ENCODE measurements at places on chromosomes 1 and 21.

DNA sequence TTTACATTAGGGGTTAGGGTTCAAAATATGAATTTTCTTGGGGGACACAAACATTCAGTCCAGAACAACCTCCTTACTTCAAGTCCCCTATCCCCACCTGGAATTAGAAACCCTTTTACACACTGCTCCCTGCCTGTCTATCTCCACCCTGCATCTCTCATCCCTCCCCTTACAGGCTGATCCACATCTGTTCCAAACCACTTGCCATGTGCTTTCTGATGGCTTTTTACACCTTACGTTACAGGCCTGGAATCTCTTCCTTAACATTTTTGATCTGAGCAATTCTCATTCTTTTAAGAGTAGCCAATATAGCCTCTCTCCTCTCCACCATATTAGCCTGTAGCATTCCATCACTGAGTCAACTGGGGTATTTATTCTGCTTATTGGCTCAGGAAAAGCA lies 122.0 kb downstream of the PTBP2 start:
- no peak for DNase-seq

DNA sequence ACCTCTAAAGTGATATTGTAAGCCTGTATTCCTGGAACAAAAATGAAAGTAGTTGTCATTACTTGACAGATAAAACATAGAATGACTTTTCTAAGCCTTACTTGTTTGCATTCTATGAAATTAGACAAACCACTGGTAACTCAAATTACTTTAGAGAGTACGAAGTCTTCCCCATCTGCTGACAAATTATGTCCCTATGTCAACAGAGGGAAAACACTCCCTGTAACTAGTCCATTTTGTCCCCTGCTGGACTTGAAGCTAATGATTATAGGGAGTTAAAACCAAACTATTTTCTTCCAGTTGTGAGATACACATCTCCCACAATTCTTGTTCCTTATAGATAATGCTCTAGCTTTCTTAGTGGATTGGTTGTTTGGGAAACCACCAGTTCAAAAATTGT lies 39.6 kb downstream of the GREM2 start:
- no peak for DNase-seq

DNA sequence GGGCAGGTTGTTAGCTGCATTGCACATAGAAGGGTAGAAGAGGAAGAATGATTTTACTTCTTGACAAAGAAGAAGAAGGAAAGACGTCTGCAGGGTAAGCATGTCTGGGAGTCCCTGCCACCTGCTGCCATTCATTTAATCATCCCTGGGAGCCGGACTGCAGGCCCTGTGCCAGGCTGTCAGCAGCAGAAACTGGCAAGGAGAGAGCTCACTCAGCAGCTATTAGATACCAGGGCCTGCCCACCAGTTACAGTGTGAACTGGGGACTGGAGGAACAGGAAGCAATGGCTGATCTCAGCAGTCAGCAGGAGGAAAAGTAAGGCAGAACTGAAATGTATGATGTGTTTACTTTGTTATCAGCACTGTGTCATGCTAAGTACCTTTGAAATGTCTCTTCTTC lies 75.7 kb upstream of the C1orf87 start:
- no peak for DNase-seq

DNA sequence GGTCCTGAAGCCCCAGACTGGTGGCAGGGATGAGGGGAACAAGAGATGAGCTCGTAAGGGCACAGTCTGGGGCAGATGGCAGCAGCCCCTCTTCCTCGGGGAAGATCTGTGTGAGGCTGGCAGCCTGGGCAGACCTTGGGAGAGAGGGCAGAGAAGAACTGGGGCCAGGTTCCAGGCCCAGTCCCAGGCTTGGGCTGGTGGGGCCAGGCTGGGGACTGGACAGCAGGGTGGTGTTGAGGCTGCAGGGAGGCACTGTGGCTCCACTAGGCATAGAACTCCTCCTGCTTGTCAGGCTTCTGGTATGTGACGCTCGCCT lies 35.7 kb downstream of the SDC3 start:
- no peak for DNase-seq

GRCh38 chr1:61253059-61253735 lies 170.8 kb downstream of the NFIA start:
- no peak for DNase-seq

DNA sequence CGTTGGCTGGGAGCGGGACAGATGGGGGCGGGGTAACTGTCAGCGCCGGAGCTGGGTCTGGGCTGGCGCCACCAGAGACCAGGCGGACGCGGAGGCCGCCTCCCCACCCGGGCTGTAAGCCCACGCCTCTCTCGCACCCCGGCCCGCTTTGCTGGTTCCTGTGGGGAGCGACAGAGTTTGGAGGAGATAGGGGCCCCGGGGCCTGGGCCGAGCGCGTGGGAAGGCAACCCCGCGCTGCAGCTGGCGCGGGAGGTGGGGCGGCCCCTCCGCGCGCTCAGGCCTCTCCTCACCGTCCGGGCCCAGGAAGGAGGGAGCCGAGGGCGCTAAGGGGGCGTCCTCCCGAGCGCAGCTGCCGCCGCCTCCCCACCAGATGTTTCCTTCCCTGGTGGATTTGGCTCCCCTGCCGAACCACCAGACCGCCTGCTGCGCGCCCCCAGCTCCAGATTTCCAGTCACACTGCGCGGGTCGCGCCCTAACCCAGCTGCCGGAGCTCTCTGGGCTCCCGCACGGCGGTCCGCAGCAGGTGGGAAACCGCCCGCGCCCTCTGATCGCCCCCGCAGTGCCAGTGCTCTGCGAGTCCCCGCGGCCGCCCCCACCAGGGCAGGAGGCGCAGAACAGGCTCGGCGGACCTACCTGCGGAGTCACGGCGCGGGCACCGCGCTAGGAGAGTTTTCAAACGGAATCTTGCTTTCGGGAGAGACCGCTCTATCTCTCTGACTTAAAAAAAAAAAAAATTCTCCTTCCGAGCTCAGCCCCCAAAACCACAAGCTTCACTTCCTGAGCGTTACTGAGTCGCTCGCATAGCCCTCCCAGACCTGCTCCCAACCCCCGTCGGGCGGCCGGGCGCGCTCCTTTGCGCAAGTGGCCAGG lies 1.1 kb downstream of the GFI1 start:
- peak; percentile 92 for DNase-seq

- DNase-seq, result no peak
Observed at GRCh38 chr1:116971258-116971860, 30.2 kb upstream of the CD101 start.

GRCh38 chr1:94236013-94236491 lies 1.3 kb downstream of the ARHGAP29 start:
- DNase-seq, result no peak

DNA sequence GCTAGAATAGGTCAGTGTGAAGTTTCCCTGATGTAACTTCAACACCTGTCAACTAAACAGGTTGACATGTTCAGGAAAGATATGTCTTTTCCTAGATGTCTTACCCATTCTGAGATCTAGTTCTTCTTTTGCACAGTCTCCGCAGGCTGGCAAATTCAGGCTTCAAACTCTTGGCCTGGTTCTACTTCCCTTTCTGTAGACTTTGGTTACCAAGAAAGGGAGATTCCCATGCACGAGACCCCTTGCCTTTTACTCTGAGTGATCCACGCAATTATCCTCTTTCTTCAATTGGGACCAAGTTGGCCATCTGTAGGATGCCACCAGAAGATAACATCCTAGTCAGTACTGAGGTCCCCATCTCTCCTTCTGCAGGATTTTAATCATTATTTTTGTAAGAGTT lies 2.0 kb downstream of the CFAP45 start:
- DNase-seq, result no peak

DNA sequence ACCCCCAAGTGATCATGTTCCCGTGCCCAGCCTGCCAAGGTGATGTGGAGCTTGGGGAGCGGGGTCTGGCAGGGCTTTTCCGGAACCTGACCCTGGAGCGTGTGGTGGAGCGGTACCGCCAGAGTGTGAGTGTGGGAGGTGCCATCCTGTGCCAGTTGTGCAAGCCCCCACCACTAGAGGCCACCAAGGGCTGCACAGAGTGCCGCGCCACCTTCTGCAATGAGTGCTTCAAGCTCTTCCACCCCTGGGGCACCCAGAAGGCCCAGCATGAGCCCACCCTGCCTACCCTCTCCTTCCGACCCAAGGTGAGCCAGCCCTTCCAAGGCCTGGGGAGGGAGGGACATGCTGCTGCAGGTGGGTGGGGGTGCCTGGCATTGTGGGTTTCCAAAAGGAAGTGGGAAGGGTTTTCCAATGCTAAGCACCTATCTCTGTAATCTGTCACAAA lies 2.3 kb downstream of the TRIM46 start:
- DNase-seq, result no peak

- DNase-seq, result no peak
Observed at GRCh38 chr1:215891266-215892057, 324.4 kb downstream of the KCTD3 start.

GRCh38 chr1:225823811-225824261 lies 13.9 kb downstream of the EPHX1 start:
- no peak for DNase-seq

- no peak for DNase-seq
Observed at GRCh38 chr1:17276568-17276967, 27.7 kb downstream of the PADI3 start.

DNA sequence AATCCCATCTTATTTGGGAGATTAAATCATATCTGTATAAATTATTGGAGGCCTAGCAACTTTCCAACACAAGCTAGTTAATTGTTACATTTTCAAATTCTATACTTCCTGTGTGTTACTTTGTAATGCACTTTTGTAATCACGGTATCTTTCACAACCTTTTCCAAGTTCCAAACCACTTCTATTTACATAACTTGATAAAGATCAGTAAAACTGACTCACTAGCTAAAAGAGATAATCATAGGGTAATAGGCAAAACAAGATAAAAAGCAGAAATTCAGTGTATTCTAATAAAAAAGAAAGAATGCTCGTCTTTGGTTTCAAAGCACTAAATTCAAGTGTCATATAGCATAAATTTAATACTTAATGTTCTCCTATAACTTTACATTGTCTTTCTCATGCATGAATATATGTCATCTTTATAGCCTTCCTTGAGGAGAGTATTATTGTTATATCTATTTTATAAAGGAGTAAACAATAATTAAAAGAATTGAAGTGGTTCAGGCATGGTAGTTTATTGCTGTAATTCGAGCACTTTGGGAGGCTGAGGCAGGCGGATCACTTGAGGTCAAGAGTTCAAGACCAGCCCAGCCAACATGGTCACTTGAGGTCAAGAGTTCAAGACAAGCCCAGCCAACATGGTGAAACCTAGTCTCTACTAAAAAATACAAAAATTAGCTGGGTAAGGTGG lies 66.4 kb downstream of the RGS13 start:
- DNase-seq, result no peak

GRCh38 chr1:208002672-208003071 lies 91.7 kb upstream of the CD34 start:
- no peak for DNase-seq

DNA sequence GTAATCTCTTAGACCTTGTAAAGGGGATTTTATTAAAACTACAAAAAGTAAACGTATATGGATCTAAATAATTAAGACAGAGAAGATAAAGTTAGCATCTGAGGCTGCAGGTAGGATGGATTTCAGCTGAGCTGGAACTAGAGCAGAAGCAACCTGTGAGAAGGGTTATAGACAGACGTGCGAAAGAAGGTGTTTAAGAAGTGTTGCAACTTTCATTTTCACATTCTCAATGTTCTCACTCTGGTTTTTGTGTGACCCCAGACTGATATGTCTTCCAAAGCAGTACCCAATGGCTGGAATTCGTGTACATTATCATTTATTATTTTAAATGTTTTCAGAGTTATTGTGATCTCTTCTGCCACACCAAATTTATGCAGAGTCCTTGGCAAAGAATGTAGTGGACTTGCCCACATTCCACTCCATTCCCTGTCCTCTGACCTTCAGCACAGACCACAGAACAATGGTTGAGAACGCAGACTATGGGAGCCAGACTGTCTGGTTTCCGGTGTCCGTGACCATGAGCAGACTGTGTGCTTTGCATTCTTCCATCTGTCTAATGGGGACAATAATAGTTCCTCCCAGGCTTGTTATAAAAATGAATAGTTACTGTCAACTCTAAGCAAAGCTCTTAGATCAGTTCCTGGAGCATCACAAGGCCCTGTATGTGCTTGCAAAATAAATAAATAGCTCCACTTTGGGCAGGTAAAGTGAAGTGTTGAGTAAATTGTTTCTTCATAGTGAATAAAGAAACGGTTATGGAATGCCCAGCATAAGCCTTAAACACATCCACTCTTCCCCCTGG lies 140.6 kb upstream of the SAMSN1 start:
- DNase-seq, result no peak

DNA sequence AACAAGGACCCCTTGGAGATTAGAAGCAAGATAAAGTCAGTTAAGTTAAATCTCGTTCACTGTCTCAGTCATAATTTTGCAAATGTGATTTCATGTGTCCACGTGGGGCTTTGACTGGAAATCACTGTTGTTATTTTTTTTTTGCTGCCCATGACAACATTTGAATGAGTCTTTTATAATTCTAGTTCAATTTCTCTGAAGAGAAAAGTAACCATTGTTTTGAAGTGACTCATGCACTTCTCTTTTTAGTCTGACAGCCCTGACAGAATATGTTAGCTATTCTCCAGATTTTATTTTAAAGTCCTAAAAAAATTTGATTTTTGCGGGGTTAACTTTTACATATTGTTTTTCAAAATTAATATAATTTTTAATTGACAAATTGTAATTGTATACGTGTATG lies 30.7 kb upstream of the NLRP3 start:
- DNase-seq, result no peak

DNA sequence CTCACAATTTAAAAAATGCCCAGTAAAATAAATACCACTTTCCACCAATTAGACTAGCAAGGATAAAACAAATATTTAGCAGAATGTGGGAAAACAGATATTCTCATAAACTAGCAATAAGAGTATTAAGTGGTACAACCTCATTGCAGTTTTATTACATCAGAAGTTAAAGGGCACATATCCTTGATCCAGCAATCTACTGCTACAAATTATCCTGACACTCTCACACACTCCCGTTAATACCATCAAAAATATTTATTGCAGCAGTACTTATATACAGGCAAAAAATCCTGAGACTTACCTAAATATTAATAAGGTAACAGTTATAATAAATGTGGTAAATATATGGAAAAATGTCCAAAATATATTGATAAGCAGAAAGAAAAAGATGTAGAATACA lies 44.3 kb downstream of the ZNF644 start:
- DNase-seq, result no peak

DNA sequence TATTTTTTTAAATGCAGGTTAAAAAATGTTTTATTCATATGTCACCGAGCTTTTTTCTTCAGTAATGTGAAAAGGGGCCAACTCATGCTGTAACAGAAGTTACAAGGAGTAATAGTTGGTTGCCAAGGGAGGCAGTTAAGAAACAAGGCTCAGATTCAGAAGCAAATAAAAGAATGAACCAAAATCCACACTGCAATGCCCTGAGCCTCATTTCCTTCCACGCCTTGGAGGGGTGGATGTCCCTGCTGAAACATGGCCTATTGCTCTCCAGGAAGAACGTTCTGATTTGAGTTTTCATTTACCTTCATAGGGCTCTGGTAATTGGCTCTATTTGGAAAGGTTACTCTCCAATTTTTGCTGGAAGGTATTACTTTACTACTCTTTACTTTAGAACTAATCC lies 24.4 kb downstream of the ALG14 start:
- DNase-seq, result no peak

DNA sequence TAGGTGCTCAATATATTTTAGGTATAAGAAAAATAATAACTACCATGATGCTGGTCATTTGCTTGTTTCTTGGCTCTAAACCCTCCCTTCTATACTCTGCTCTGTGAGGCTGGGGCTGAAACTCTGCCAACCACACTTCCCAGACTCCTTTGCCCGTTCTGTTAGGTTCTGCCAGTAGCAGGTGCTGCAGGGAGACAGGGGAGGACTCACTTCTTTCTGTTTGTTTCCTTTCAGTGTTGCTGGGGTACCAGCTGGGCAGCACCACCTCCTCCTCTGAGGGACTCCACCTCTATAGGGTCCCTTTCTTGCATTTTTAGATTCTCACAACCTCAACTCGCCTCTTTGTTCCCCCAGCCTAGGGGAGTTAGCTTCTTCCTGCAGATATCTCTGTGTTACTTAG lies 17.0 kb upstream of the SH2D2A start:
- DNase-seq, result no peak
